Body of pancreas (tissue), 4 donors: ENCODE measurements at places on chromosomes 2 and 18. TPM values are rescaled to one million over a fixed set of nuclear protein-coding genes. Genes with fewer than 3 reads are reported as not detected.

- peaks cover 53% of the 10 kb centered on the region for H3K4me1 ChIP-seq
- no peaks in the 10 kb centered on the region for H3K36me3 ChIP-seq
- H3K27me3 ChIP-seq: no peaks in the 10 kb centered on the region
- no peak overlapping the region for H3K4me3 ChIP-seq
- no peak for DNase-seq
Measured at GRCh38 chr2:11534071-11534745, 363 bp downstream of the GREB1 start.

DNA sequence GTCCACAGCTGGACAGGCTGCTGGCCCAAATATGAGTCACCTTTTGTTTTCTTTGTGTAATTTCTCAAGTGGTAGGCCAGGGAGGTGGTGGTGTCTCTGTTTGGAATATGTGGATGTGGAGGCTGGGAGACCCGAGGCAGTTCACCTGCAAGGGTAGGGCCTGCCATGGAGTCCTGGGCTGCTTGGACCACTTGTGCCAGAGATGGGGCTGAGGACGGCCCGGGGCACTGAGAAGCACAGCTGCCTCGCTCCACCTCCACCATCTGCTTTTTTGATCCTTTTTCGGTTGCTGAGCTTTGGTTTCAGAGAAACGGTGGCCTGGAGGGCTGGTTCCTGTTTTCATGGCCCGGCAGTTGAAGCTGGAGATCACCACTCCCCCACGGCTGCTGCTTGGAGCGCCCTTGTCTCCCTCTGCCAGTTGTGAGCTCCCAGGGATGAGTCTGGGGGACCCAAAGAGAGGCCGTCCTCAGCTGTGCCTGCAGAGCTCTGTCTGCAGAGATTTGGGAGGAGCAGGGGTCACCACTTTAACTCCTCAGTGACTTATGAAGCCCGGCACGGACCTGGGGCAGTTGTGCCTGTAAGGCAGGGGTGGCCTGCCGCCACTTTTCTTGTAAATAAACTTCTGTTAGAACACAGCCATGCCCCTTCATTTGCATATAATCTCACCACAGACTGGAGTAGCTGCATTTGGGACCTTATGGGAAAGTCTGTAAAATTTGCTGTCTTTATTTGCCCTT lies 67.6 kb upstream of the MCFD2 start:
- H3K36me3 ChIP-seq: no peaks in the 10 kb centered on the region
- no peak overlapping the region for H3K4me3 ChIP-seq
- peak overlapping the region; percentile 89 for H3K27ac ChIP-seq
- peaks cover 84% of the 10 kb centered on the region for H3K4me1 ChIP-seq
- no peaks in the 10 kb centered on the region for H3K27me3 ChIP-seq

- DNase-seq: no peak
- no peaks in the 10 kb centered on the region for H3K27me3 ChIP-seq
- H3K4me3 ChIP-seq: no peak overlapping the region
Measured at GRCh38 chr2:190271783-190272456, 47.7 kb downstream of the HIBCH start.

DNA sequence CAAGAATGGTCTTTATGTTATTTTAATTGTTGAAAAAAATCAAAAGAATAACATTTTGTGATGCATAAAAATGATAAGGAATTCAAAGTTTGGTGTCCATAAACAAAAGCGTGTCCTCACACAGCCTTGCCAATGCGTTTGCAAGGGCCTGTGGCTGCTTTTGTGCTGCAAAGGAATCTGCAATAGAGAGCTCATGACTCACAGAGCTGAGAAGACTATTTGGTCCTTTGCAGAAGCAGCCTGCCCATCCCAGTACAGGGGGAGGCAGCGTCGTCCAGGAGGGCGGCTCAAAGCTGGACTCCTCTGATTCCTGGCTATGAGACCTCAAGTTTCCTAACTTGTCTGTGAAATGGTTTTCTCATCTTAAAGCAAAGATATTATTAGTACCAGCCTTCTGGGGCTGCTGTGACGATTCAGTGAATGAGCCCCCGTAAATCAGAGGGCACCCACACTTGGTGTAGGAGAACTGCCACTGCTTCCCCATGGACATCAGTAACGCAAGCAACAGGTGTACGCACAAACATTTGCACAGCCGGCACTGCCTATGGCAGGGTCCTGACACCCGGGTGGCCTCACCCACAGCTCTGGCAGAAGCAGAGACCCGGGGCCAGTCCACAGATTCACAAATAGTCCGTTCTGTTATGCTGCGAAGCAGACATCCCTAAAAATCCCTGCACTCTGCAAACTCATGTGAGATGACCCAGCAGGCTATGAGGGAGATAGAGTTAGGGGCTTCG lies 70.6 kb upstream of the ASAP2 start:
- no peaks in the 10 kb centered on the region for H3K36me3 ChIP-seq
- H3K4me1 ChIP-seq: no peaks in the 10 kb centered on the region
- no peak overlapping the region for H3K4me3 ChIP-seq
- no peak for DNase-seq
- H3K27ac ChIP-seq: no peak overlapping the region

DNA sequence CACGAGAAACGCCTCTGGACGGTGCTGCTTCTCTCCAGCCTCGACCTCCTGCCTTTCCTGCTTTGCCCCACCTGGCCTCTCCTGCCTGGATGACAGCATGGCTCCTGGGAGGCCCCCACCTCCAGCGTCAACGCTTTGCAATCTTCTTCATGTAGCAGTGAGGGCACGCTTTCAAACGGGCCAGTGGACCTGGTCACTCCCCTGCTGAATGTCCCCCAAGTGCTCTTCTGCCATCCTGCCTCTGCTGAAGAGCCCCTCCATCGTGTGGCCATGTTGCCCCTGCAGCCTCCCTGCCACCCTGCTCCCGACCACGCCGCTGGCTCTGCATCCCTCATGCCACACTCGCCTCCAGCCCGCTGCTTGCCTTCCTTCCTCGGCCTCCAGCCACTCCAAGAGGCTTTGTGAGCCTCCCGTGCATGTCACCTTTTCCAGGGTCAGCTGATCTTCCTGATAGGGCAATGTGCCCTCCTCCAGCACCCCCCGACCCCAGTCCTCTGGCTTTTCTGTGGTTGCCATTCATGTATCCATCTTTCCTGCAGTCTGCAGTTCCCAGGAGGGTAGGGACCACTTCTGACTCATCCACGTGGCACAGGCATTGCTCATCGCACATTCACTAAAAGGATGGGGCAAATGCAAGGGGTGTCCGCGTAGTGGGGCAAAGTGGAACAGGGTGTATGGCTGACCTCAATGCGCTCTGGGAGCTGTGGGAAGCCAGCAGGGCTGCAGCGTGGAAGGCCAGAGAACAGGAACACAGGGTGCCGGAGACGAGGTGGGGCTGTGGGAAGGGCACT lies 268.8 kb downstream of the TWIST2 start:
- H3K27me3 ChIP-seq: no peaks in the 10 kb centered on the region
- no peak overlapping the region for H3K4me3 ChIP-seq
- no peaks in the 10 kb centered on the region for H3K36me3 ChIP-seq
- DNase-seq: no peak
- H3K27ac ChIP-seq: no peak overlapping the region

The CYP26B1 gene
- total RNA-seq: 0.52 TPM

The RAB27B gene
- total RNA-seq: 10.1 TPM
